Right atrium auricular region (tissue), 2 donors: ENCODE measurements at places on chromosomes 2 and 18.
A peak's percentile ranks its signal among the peaks of the same experiment; 100 is the strongest.

DNA sequence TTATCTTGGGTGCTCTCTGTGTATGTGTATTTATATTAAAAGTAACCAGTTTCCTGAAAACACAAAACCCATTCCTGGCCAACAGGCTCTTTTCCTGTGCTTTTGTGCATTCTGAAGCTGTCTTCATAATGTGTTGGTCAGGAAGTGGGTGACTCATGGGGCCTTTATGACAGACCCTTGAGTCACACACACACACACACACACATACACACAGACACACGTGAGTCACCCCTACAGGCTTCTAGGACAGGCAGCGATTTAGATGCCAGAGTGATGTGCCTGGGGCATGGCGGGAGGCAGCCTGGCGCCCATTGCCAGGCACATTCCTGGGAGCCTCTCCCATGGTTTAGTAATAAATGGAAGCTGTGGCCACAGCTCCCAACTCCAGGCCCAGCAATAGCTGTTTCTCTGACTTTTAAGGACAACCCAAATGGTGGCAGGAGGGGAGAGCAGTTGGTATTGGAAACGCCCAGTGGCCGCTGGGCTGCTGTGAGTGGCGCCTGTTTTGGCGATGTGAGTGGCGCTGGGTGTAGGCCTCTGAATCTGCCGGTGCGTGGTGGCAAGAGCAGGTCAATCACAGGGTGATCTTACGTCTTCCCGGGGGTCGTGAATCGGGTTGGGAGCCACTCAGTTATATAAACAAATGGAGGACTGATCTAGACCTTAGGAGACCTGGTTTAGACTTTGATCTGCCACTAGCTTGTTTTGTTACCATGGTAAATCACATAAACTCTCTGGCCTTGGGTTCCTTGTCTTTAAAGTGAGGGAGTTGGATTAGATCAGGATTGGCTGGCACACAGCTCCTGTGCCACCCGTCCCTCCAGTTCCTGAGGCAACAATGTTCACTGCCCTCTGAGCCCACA lies 150.7 kb upstream of the DLX2 start:
- no peak for DNase-seq

GRCh38 chr2:52956766-52957165 lies 810.8 kb upstream of the CHAC2 start:
- DNase-seq, result no peak

DNA sequence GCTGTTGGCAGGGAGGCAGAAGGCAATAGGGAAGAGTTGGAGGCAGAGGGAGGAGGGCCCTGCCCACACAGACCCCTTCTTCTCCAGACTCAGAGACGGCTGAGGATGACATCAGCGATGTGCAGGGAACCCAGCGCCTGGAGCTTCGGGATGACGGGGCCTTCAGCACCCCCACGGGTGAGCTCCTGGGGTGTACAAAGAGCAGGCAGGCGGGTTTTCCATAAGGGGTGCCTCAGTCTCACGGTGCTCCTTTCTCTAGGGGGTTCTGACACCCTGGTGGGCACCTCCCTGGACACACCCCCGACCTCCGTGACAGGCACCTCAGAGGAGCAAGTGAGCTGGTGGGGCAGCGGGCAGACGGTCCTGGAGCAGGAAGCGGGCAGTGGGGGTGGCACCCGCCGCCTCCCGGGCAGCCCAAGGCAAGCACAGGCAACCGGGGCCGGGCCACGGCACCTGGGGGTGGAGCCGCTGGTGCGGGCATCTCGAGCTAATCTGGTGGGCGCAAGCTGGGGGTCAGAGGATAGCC lies 10.0 kb downstream of the SPEG start:
- DNase-seq, result no peak

DNA sequence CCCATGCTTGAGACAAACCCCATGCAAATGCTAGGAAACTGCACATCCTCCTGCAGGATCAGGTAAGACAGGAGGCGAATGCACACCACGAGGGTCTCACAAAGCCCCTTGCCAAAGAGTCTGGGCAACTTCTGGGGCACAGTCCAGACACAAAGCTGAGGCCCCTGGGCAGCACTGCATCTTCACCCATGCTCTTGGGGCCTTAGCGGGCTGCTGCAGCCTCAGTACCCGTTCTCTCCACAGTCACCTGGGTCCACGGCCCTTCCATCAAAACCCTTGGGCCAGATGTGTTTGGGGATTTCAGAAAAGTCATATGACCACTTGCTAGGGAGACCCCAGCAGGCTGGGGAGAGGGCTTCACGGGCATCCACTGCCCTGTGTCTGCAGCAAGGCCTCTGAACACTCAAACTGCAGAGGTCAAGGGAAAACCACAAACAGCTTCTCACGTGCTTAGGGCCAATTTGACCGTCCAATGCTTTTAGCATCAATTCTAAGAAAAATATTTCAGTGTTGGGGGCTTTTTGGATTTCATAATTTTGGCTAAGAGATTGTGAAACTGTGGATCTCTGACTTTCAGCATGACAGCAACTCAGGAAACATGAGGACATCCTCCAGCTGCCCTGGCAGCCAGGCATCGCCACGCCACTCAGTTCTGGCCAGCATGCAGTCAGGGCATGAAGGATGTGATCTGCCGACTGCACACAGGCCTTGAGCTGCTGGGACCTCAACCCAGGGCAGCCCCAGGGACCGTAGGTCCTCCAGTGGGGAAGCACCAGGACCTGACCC lies 20.0 kb downstream of the PASK start:
- DNase-seq, result no peak

DNA sequence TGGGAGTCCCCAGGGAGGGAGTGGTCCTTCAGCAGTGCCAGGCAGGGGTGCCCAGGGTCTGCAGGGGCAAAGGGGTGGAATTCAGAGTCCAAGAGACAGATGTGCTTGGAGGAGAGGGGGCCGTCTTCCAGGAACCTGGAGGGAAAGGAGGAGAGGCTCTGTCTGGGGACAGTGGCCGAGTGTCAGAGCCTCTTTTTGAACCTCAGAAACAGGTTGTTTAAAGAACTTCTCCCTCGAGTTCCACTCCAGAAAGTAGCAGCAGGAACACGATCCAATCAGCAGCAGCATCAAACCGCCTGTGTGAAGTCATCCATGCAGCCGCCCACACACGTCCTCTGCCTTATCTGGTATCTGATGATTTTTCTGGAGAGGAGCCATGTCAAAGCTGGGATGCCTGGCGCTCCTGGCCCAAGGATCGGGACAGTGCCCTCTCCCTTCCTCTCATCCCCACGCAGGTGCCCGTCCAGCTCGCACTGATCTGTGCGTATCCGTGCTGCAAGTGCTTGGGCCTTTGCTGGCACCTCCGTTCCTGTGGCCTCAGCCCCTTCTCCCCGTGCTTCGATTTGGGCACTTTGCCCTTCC lies 205.1 kb downstream of the NDUFA10 start:
- peak; percentile 54 for DNase-seq

DNA sequence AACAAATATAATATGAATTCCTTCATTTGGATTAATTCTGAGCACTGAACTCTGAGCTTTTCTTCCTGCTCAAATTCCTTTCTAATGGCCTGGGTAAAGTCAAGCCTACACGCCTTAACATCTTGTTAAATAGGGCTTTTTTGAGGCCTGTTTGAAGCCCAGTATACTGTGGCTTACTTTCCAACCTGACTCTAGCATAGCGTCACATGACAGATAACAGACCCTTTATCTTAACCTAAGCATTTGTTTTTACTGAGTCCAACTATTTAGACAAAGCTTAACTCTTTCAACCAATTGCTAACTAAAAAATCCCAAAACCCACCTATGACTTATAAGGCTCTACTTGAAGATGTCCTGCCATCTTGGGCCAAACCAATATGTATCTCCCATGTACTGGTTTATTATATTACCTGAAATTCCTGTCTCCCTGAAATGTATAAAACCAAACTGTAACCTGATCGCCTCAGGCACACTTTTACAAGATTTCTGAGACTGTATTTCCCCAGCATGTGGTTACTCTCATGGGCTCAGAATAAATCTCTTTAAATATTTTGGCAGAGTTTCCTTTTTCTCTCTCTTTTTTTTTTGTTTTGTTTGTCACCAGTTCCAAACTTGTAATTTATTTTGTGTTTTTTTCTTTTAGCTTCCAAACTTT lies 271.1 kb upstream of the VWC2L start:
- DNase-seq, result no peak

- DNase-seq, result no peak
Measured at GRCh38 chr2:14746133-14746532, 113.6 kb downstream of the LRATD1 start.

GRCh38 chr2:195779491-195779890 lies 122.5 kb downstream of the SLC39A10 start:
- no peak for DNase-seq
